ENCODE measurements at places on chromosomes 5 and 9.

- no peak for DNase-seq
These were observed 311.7 kb downstream of the HTR1A start for GRCh38 chr5:63650581-63650980.

GRCh38 chr9:94929369-94929756, 202.9 kb downstream of the AOPEP start:
- no peak for DNase-seq

DNA sequence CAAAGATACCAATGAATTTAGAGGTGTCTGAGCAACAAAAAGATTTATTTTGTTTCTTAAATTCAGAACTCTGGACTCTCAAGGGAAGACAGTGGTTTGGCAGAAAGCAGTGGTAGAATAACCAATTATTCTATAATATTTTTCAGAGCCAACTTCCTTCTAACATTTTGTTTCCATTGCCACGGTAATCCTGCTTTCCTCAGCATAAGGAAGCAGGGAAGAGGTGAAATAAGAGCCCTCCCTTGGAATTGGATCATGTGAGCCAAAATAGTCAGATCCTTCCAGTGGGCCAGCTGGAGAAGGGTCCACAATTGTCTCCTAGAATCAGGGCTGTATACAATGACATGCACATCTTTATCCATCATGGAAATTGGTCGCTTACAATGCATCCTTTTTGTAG, 130.0 kb upstream of the MAP1B start:
- no peak for DNase-seq

DNA sequence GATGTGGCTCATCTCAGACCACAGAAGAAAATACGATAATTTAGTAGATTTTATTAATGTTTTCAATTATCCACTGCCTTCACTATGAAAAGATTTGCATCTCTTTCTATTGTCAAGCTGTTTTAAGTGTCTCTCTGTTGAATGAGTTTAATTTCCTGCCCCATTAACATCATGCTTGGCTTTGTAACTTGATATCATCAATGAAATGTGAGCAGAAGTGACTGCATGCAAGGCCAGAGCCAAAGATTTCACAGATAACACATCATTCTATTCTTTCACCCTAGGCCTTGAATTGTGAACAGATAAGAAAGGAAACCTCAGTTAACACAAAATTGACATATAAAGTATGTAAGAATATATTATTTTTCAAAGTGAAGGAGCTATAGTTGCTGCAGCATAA, 986.4 kb upstream of the CDH18 start:
- DNase-seq: no peak

- DNase-seq: no peak
These were observed 68.9 kb downstream of the BOD1 start for GRCh38 chr5:173547579-173547978.

GRCh38 chr9:91407580-91408318, 15.9 kb downstream of the NFIL3 start:
- no peak for DNase-seq

DNA sequence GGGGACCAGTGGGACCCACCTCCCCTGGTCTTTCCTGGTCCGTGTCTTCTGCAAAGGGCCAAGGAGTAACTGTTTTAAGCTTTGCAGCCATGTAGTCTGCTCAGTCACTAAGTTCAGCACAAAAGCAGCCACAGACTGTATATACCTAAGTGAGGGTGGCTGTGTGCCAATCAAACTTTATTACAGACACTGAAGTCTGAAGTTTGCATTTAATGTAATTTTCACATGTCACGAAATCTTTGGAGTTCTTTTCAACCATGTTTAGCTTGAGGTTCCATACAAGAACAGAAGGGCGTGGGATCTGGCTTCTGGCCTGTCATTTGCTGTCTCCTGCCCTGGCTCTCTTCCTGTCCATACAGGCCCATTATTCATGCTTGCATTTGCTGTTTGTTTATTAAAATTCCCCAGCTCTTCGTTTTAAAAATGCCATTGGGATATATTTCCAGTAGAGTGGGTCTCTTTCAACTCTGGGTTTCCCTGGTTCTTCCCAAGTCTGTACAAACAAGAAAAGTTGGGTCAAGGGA, 64.2 kb upstream of the ECM2 start:
- no peak for DNase-seq

- no peak for DNase-seq
These were observed 16.4 kb upstream of the C5orf47 start for GRCh38 chr5:173972607-173972924.

GRCh38 chr5:142842994-142843905, 73.1 kb downstream of the ARHGAP26 start:
- DNase-seq: no peak

GRCh38 chr9:93129286-93129685, 4.8 kb downstream of the NINJ1 start:
- no peak for DNase-seq

DNA sequence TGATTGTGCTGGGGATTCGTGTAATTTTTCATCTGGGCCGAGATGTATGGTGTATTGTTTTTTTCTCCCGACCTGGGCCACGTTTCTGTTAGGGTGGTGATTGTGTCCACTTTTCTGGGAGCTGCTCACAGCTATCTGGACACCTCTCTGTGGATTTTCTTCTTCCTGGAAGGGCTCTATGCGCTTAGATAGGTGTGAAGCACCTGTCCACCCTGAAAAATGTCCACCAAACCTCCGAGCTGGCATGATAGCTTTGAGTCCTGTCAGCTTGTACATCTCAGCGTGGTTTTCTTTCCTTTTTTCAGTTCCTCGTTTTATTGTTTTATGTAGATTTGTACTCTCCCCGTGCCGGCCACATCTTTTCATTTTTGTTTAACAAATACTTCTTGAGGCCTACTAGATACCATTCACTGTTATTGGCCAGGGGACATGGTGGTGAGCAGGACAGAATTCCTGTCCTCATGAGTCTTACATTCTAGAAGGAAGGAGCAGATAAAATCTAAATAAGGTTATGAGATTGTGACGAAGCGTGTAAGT, 1.1 kb downstream of the UGCG start:
- DNase-seq: no peak

DNA sequence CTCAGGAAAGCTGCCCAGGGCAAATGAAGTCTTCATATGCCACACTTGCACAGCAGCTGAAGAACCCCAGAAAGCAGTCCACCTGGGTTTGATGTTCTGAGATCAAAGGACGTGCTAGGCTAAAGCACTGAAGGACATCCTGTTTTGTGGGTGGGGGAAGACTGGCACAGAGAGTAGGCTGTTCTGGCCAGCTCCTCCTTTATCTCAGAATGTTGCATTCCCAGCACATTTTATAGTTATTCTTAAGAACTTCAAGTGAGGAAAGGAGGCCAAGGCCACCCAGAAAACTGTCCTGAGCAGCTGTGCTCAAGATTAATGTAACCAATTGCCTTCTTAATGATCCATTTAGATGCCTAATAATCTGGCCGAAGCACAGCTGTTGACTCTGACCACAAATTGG, 10.9 kb downstream of the SHOC1 start:
- DNase-seq: no peak

GRCh38 chr5:88657136-88657535, 225.8 kb downstream of the MEF2C start:
- DNase-seq: no peak

DNA sequence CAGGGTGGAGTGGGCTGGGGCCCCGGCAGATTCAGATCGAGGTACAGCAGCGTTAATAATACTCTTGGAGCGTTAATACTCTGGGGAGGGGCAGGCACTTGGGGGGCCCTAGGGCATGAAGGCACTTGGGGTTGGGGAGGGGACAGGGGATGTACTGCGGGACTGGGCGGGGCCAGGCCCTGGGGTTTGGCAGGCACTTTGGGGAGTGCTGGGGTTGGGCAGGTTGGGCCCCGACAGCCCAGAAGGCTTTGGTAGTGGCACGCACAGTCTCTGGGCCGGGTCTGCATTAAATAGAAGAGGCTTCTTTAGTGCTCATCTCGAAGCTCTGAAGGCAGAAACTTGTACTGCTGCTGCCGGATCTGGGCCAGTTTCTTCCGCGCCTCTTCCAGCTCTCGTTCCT, 7.8 kb upstream of the TPM2 start:
- DNase-seq: no peak

DNA sequence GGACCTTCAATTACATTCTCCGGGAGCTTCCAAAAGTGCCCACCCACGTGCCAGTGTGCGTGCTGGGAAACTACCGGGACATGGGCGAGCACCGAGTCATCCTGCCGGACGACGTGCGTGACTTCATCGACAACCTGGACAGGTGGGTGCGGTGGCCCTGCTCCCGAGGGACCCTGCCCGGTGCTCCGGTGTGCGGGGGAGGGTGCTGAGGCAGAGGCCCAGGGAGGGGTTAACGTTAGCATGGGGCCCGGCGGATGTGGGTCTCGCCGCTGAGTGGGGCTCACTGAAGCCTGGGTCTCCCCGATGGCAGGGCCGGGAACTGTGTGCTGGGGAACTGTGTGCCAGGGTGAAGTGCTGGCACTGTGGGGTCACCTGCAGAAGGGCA, 10.6 kb upstream of the AJM1 start:
- DNase-seq: no peak

DNA sequence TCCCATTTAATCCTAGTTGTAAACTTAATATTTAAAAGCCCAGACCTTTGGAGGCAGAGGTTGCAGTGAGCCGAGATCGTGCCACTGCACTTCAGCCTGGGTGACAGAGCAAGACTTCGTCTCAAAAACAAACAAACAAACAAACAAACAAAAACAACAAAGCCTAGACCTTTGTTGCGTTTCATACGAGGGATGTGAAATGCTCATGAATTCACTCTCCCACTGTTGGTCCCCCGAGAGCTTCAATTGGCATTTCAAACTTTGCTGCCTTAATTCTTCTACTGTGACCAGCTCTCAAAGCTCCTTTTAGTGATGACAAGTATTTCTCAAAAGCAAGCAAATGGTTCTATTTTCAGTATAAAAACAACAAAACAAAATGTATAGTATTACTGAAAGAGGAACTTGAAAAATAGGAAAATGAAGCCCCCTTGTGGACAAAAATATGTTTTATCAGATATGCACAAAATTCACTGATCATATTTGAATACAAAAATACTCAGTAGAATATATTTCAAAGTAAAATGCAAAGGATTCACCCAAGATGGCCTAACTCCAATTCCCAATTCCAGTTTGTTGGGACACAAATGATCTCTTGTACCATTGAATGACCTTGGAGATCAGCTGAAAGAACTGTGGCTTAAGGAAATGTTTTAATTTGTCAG, 140.4 kb downstream of the ESM1 start:
- DNase-seq: no peak

DNA sequence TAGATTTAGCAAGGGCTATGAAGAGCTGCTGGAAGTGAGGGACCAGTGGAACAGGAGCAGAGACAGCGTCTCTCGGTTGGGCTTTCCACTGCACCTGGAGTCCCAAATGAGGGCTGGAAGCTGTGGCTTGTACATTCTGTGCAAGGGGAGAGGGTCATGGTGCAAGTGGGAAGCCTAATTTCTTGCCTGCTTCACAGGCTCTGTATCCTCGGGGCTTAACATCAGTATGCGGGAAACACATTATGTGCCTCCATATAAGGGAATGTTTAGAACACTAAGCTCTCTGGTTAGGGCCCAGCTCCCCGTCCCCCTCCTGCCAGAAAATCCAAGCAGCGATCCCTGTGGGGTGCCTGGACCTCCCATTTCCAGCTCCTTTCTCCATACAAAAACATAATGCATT, 89.0 kb upstream of the NIPAL4 start:
- no peak for DNase-seq

DNA sequence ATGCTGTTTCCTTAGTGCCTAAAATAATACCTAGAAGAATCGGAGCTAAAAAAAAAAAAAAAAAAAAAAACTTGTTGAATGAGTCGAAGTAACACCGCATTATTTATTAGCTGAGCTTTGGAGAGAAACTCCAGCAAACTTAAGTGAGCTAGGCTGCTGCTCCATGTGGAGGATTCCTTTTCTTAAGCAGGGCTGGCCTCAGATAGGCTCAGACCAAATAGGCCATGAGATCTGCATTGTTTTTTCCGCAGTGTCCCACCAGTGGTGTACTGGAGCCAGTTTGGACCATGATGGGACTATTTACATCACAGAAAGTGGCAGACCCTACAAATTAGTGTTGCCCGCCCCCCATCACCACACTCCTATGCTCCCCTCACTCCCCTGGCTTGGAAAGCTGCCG, 341.4 kb downstream of the DTWD2 start:
- no peak for DNase-seq

DNA sequence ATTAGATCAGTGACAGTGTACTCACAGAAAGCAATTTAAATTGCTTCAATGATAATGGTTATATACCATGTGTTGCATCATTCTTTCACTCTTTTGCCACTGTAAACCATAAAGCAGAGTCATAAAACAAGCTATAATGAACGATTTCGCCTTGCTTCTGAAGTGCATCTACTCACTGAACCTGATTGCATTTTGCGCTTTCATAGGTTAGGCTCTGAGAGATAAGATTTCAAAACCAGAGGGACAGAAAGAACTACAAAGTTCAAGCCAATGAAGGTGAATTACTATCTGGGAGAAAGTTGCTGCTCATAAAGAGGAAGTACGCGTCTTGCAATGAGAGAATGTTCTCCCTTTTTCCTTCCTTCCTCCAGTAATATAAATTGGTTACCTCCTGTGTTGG, 412.7 kb downstream of the CETN3 start:
- DNase-seq: no peak

- no peak for DNase-seq
These were observed 7.8 kb downstream of the IER5L start for GRCh38 chr9:129170229-129170628.

GRCh38 chr9:129023036-129023907, 4.9 kb downstream of the SH3GLB2 start:
- DNase-seq: no peak

DNA sequence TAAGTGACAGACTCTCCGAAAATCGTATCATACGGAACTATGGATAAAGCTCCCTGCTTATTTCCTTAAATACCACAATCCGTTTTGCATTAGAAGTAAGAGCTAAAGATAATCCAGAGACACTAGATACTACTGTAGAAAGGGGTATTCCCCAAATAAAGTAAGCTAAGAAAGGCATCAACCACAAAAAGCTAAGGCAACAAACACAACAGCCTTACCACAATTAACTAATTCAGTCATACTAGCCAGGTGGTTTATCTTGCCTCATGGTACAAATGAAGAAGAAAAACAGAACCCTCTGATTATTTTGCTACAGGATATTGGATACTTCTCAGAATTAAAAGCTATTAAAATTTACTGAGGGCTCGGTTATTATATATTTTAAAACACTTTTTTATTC, 14.1 kb downstream of the ERP44 start:
- no peak for DNase-seq

DNA sequence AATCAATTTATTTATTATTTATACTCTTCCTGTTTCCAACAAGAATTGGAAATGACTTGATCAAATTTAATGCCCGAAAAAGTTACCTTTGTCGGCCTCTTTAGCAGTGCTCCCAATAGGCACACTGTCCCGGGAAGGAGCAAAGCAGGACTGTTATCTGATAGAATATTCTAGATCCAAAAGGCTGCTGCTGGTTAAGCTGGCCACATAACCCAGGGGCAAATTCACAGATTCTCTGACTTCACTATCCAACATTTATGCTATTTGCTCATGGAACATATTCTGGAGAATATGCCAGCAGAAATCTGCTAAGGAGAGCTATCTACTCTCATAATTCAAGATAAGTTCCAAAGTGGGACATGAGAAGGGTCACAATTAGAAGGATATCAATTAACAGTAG, 100.2 kb upstream of the DMAC1 start:
- no peak for DNase-seq
